ENCODE measurements at places on chromosomes 7 and 10.
A peak's percentile ranks its signal among the peaks of the same experiment; 100 is the strongest.

DNA sequence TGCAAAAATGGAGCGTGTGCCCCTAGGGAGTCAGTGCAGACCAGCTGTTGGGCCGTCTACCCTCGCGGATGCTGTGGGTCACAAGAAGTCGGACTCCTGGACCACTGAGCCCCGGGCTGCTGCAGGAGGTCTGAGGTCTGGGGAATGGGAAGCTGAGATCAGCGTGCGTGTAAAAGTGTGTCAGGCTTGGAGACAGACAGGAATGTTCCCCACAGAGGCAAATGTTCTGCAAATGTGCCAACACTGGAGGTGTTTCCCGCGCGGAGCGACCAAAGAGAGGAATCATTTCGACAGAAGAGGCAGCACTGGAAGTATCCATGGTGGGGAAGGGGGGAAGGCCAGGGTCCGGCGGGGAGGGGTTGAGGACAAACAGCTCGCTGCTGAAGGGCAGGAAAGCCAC lies 643.8 kb upstream of the MGMT start:
- no peak for DNase-seq

DNA sequence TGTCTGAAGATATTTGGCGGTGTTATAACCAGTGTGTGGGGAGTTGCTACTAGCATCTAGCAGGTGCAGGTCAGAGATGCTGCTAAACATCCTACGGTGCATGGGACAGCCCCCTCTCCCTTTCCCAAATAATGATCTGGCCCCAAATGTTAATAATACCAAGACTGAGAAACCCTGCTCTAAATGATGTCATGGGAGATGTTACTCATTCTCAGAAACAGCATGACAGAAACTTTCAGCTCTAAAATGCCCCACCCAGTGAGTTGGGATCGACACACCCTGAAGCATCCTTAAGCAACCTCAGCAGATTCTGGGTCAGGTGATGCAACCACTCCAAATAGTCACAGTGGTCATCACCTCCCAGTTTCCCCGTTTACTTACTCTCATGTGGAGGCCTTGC lies 108.8 kb upstream of the MPP7 start:
- DNase-seq, result no peak

DNA sequence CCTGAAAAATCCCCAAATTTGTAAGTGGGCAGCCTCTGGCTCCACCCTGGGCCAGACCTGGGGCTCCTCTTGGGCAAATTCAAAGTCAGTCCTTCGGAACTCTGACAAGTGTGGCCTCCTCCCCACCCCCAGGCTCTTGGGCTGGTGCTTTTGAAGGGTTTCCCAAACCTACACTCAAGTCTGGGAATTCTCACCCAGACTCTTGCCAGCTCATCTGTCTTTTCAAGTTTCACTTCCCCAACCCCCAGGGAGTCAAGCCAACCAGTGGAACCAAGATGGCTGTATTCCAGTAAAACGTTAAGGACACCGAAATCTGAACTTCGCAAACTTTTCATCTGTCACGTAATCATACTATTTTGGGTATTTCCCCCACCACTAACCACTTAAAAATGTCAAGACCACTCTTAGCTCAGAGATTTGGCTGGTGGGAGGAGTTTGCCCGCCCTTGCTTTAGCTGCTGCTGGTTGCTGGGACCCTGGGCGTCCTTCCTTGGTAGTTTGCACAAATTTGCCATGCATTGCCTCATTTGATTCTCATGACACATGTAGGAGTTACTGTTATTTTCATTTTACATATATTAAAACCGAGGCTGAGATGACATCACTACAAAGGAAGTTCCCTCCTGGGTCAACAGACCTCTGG lies 1.7 kb upstream of the MYO1G start:
- DNase-seq, result peak; percentile 79

DNA sequence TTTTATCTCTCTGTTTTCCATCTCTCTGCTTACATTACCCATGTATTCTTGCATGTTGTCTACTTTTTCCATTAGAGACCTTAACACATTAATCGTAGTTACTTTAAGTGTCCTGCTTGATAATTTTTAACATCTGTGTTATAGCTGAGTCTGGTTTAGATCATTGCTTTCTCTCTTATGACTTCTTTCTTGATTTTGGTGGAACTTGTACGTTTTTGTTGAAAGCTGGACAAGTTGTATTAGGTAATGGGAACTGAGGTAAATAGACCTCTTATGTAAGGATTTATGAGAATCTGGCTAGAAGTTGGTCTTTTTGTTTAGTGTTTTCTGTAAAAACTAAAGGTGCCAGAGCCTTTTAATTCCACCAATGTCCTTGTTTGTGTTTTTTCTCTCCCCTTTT lies 100.8 kb upstream of the LYZL2 start:
- no peak for DNase-seq

- DNase-seq, result no peak
These were observed 56.4 kb upstream of the CCDC71L start for GRCh38 chr7:106717254-106717954.

- no peak for DNase-seq
These were observed 67.5 kb downstream of the CHST15 start for GRCh38 chr10:124025660-124026588.
